ENCODE measurements at places on chromosomes 7 and 10.

DNA sequence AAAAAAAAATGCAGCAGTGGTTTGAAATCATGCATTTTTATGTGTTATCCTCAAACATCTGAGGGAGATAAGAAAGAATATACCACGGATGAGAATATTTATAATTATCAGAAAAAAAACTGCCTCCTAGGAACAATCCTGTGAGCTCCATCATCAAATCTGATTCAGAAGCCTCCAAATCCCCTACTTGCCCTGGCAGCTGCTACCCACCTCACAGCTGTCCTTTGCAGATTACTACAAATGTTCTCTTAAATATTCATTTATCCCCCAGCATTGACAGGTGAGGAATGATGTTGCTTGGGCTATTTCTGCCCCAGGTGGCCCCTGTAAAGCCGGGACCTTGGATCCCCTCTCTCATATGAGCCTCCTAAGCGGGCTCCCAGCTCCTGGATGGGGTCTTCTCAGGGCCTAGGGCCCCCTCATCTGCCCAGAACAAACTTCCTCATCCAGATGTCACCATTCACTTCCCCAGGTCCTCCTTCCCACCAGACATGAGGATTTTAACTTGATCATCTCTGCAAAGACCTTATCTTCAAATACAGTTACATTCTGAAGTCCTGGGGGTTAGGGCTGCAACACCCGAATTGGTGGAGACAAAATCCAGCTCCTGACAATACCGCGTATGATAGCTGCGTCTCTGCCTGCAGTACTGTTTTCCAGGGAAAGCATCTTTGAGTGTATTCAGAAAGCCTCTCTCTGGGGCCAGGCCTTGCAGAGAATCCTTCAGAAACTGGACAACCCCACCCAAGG lies 81.9 kb upstream of the INSIG1 start:
- DNase-seq: no peak

DNA sequence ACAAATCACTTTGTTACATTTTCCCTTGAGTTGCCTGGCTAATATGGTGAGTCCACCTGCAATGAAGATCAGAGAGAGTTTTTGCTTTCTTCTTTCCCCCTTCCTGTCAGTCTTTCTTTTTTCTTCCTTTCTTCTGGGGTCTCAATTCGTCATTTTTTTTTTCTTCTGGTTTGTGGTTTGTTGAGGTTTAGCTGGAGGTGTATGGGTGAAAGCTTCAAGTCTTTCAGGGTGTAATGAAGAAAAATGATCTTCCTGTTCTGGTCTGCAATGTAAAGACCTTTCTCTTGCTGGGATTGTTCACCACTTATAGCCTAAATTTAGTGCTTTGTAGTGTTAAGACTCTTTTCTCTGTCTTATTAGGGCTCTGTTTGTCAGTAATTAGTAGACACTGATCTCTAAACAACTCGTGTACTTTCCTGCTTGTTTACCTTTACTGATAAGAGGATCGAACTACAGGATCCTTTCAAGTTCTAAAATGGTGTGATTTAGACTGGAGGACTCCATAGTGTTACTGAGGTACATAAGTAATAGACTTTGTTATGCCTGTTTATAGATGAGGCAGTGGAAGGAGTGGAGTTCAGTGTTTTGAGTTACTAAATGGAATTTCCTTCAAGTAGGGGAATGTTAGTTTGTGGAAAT lies 129.1 kb downstream of the SUGCT start:
- DNase-seq: no peak

GRCh38 chr7:130904031-130904757 lies 170.2 kb upstream of the KLF14 start:
- DNase-seq: peak; percentile 97

DNA sequence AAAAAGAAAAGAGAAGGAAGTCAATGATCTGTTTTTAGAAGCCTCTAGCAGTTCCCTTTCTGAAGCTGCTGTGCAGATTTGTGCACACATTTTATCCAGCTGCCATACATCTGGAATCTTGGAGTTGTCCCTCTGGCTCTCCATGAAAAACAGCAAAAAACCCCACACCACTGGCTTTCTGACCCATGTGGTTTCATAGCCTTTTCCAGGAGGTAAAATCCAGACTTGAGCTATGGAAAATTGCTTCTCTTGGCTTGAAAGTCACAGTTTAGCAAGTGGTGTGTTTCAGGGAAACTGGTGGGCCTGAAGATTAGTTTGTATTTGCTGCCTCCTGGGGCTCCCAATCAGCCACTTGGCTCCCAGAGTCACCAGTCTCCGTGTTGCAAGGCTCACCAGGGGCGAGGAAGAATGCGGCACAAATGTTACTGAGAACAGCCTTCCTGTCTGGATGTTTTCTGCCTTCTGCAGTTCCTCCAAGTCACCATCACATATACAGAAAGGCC lies 50.1 kb upstream of the ADRB1 start:
- DNase-seq: no peak

DNA sequence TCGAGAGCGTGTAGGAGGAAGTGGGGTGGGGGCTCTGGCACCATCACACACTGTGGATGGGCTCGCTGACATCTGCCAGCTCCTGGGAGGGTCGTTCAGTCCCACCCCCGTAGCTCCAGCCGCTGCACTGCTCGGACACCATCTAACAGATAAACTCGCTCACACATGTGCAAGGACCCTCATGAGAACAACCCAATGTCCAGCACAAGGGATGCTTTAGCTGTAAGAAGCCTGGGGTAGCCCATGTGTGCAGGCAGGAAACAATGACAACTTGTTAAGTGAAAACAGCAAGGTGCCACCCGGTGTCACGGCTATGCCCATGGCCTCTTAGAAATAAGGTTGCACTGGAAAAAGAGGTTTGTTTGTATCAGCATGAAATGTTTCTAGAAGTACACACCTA lies 14.1 kb downstream of the OGDHL start:
- no peak for DNase-seq

DNA sequence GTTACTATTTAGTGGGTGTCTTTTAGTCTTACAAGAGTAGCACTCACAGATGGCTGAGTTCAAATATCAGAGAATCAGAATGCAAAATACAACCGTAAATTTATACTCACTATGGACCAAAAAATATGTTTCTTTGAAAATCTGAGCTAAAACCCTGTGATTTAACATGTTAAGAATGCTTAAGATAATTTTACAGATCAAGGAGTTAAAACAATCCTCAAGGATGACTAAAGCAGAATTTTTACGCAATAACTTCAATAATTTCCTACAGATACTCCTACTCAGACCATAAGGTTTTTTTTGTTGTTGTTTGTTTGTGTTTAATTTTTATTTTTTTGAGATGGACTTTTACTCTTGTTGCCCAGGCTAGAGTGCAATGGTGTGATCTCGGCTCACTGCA lies 47.9 kb upstream of the CCDC6 start:
- peak; percentile 14 for DNase-seq

- no peak for DNase-seq
Observed at GRCh38 chr7:40239755-40240303, 105.0 kb downstream of the SUGCT start.

DNA sequence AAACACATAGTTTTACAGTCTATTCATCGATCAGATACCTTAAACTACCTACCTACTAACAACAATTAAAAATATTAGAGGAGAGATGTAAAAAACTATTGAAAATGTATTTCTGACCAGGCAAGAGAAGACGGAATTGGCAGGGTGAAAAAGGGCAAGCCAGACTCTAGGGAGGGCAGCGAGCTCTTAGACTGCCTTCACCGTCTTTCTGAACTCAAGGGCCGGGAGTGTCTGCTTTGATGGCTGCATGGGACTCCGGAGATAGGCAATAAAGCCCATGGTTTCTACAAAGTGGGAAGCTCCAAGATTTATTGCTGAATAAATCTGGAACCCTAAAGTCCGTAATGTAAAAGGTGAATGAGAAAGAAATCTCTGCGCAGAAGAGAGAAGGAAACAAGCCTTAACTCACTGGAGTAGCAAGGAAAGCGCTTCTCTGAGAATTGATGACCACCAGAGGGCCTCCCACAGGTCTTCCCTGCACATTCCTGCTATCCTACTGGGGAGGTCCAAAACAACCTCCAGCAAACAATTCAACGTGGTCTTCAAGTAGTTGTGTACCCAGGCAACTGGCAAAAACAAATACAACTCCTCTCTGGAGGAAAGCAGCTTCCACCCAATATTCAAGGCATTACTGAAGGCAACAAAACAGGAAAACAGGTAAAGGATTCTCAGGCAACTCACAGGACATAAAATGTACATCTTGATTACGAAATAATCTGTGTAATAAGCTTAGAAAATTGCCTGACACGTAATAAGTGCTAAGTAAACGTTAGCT lies 181.3 kb downstream of the SDK1 start:
- DNase-seq: peak; percentile 33

DNA sequence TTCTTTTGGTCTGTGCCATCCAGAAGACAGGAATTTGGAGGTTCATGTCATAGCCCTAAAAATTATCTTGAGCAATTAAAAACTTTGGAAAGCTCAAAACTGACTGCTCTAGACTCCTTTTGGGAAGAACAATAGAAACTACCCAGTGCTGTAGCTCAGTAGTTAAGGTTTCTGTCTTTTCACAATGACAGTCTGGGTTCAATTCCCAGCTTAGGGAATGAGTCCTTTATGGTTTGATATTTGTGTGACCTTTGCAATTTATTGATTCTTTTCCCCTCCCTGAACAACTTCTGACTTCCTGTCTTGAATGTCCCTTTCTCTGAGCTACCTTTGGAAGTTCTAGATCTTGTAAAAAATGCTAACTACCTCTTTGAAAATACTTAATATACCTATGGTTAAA lies 603.3 kb upstream of the IGFBP3 start:
- DNase-seq: no peak

Data from fibroblast of skin of right biceps (primary cell).